ENCODE measurements at places on chromosomes 5 and 9.

DNA sequence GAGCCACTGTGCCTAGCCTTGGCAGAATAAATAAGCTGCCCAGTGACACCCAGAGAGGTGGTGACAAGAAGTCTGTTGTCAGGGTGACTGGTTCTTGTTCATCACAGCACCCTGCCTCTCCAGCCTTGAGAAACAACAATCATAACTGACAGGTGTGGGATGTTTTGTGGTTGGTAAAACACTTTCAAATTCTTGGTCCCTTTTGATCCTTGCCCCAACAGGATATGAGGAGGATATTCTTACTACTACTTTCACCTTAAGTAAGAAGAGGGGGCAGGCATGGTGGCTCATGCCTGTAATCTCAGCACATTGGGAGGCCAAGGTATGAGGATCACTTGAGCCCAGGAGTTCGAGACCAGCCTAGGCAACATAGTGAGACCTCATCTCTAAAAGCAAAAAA is 14.2 kb upstream of the FRRS1L start:
- DNase-seq, result no peak

- no peak for DNase-seq
Measured at GRCh38 chr5:72138943-72139521, 31.8 kb downstream of the MAP1B start.

DNA sequence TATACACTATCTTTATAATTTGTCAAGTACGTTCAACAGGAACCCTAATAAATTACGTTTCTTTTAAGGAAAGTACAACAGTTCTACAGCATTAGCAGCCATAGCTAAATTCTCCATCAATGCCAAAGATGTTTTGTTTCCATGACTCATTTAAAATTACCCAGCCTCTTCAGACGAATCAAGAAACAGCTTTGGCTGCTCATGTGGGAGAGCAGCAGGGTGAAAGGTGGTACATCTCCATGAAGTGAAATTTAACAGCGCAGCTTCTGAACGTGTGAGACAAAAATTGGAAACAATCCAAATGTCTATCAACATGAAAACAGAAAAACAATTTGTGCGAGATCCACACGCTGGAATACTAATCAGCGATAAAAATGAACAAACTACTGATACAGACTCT is 327.3 kb upstream of the CDH6 start:
- no peak for DNase-seq

DNA sequence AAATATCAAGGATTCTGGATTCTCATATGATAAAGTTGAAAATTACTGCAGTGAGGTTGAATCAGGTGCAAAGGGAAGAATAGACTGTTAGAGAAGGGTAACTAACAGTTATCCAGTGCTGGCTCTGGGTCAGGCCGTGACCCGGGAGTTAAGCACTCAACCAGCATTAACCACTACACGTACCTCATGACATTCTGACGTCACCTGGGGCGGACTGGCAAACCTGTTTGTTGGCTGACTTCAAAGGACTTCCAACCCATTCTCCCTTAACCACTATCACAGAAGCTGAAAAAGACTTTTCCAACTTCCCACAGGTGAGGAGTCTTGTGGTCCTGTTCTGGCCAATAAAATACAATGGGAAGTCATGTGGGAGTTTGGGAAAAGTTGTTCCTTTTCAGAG is 268.9 kb downstream of the ENC1 start:
- no peak for DNase-seq
